ENCODE measurements at places on chromosomes 13 and 19.

- peaks cover 21% of the 10 kb centered on the region for H3K27me3 ChIP-seq
- no peak overlapping the region for H3K27ac ChIP-seq
- no peak overlapping the region for H3K4me3 ChIP-seq
- DNase-seq, result no peak
- H3K4me1 ChIP-seq, result no peaks in the 10 kb centered on the region
Observed at GRCh38 chr13:24328145-24328544, 18.8 kb downstream of the C1QTNF9 start.

GRCh38 chr13:48631441-48631840 lies 22.3 kb upstream of the CYSLTR2 start:
- H3K4me3 ChIP-seq, result peak overlapping the region; percentile 35
- no peaks in the 10 kb centered on the region for H3K36me3 ChIP-seq
- peaks cover 12% of the 10 kb centered on the region for H3K4me1 ChIP-seq
- no peak for DNase-seq
- no peak overlapping the region for H3K27ac ChIP-seq
- no peaks in the 10 kb centered on the region for H3K27me3 ChIP-seq

- no peaks in the 10 kb centered on the region for H3K27me3 ChIP-seq
- H3K27ac ChIP-seq, result no peak overlapping the region
- no peak overlapping the region for H3K4me3 ChIP-seq
- no peak for DNase-seq
- H3K36me3 ChIP-seq, result peaks cover 8% of the 10 kb centered on the region
- no peaks in the 10 kb centered on the region for H3K4me1 ChIP-seq
Observed at GRCh38 chr19:4504891-4505569, 13.3 kb downstream of the PLIN4 start.

- no peaks in the 10 kb centered on the region for H3K36me3 ChIP-seq
- H3K27me3 ChIP-seq, result peaks cover 4% of the 10 kb centered on the region
- H3K4me3 ChIP-seq, result no peak overlapping the region
- H3K27ac ChIP-seq, result no peak overlapping the region
- DNase-seq, result no peak
- no peaks in the 10 kb centered on the region for H3K4me1 ChIP-seq
Observed at GRCh38 chr13:101383595-101383994, 32.7 kb downstream of the NALCN start.
